Epithelial cell of alveolus of lung (primary cell): ENCODE measurements at places on chromosomes 12 and 14. TPM values are rescaled to one million over a fixed set of nuclear protein-coding genes. Genes with fewer than 3 reads are reported as not detected.

FOXG1 gene
- under 0.01 TPM in 1 of 2 replicates, not detected in the other for total RNA-seq

HCAR3 gene
- total RNA-seq, result not detected in 2 replicates

TAS2R13 gene
- under 0.01 and 2.8 TPM in 2 replicates for total RNA-seq

TOMM20L gene
- not detected in 2 replicates for total RNA-seq

PLEKHG3 gene
- 3.2 and 8.5 TPM in 2 replicates for total RNA-seq

GALNT16 gene
- total RNA-seq, result 0.48 and 1.0 TPM in 2 replicates

SMOC1 gene
- 2.2 and 4.0 TPM in 2 replicates for total RNA-seq

OSGEP gene
- total RNA-seq, result 17.4 and 52.4 TPM in 2 replicates

ADAM21 gene
- 0.26 and 0.32 TPM in 2 replicates for total RNA-seq

LMNTD1 gene
- total RNA-seq, result not detected in 2 replicates

DPY19L2 gene
- total RNA-seq, result 1.8 and 1.9 TPM in 2 replicates

TUBA1B gene
- total RNA-seq, result 571 and 3,378 TPM in 2 replicates

BTBD7 gene
- total RNA-seq, result 12.9 and 17.7 TPM in 2 replicates

CPNE6 gene
- total RNA-seq, result not detected in 2 replicates

TMEM19 gene
- total RNA-seq, result 7.4 and 17.9 TPM in 2 replicates

GNS gene
- 98.6 and 110 TPM in 2 replicates for total RNA-seq
